Activated CD8-positive, alpha-beta memory T cell treated with anti-CD3 and anti-CD28 coated beads, Interleukin-2, amount 10 ng/mL, durations not matched to agents 7 days and 5 days (primary cell): ENCODE measurements at places on chromosomes 1 and 21. TPM values are rescaled to one million over a fixed set of nuclear protein-coding genes. Genes with fewer than 3 reads are reported as not detected.
A peak's percentile ranks its signal among the peaks of the same experiment; 100 is the strongest.

DNA sequence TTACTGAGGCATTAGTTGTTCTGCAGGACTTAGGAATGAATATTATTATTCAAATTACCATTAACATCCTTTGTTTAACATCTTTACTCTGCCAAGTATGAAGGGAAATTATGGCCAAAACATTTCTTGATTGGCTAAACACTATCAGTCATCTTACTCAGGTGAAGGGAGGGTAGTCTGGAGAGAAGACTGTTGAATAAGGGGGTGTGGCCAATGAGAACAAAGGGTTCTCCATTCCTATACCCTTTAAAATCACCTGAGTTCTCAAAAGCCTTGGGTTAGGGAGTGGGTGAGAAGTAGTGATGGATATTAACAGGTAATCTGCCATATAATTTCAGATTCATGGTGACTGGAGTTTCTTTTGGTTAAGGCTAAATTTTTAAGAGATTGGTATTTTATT, 19.3 kb downstream of the CRYZL1 start:
- no peak for DNase-seq

DNA sequence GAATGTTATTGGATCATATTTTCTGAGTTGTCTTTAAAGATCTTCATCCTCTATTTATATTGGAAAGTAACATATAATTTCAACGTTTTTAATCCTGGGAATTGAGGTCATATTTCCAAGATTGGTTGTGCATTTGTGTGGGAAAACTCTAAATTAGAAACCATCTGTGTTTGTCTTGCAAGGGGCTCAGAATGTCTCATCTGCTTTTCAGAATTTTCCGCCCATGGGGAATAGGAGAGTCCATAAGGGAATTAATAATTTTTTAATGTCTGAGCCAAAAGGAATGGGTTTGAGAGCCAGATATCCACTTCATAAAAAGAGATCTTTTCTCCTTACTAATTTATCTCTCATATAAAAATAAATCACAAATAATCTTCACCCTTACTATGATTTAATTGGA, 84.8 kb upstream of the MAP1LC3C start:
- no peak for DNase-seq

- peak; percentile 79 for DNase-seq
These were observed 1.1 kb downstream of the CKS1B start for GRCh38 chr1:154975409-154976059.

- DNase-seq, result no peak
These were observed 205.2 kb downstream of the ASTN1 start for GRCh38 chr1:176959191-176959820.

DNA sequence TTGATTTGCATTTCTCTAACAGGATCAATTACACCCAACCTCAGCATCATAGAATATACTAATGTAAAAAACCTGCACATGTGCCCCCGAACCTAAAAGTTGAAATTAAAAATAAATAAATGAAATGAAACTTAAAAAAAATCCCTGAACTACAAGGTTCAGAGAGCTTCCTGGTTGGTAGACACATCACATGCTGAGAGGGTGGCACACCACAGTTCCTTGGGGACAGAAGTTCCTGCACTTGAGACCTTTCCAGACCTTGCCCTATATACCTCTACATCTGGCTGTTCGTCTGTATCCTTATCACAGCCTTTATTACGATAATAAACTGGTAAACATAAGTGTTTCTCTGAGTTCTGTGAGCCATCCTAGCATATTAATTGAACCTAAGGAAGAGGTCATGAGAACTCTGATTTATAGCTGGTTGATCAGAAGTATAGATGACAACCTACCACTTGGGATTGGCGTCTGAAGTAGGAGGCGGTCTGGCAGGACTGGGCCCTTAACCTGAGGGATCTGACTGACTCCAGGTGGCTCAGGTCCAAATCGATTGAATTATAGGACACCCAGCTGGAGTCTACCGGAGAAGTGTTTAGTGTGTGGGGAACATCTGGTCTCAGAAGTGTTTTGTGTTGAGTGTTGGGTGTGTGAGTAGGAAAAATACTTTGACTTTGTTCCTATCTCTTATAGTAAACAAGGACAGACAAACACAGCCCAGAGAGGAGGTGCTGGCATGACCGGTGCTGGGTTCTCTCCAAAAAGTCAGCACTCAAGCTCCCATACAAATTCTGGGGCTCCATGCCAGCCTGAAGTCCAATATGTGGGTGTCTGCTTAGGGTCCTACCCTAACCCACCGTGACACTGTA, 19.0 kb downstream of the C1orf115 start:
- no peak for DNase-seq

DNA sequence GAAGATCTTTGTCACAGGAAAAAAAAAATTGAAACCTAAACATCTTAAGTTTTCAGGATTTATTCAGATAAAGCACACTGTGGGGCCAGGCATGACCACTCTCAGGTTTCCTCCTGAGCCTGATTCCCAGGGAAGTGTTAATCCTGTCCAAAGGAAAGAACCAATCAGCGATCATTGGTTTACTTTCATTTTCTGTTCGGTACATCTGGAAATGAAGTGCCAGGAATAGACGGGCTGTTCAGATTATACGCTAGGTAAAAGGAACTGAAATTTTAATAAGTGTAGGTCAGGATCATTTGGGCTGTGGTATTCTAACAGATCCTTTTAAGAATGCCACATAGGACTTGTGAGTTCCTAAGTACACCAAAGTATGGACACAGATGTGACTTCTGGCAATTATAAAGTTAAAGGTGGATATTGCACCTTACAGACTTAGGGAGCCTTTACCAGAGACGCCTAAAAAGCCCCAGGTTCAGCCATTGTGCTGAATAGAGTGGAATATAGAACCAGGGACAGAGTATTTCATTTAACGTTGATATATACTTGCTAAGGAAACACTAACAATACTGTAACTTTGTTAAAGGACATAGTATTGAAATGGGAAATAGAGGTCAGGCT, 9.3 kb upstream of the CACYBP start:
- DNase-seq, result no peak

GRCh38 chr21:24423546-24423945, 1183.7 kb downstream of the MRPL39 start:
- DNase-seq, result no peak

DNA sequence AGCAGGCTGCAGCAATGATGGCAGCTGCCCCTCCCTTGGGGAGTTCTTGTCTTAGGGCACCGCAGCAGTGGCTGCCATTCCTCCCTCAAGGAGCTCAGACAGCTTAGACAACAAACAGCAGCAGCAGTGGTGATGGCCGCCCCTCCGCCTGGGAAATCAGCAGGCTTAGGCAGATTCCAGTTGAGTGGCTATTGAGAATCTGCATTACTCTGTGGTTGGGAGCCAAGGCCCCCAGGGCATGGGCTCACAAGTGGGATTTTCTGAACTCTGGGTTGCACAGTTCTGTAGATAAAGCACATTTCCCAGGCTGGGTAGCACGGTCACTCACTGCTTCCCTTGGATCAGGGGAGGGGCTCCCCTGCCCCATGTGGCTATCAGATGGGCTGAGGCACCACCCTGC, 1280.7 kb upstream of the TMPRSS15 start:
- no peak for DNase-seq

DNA sequence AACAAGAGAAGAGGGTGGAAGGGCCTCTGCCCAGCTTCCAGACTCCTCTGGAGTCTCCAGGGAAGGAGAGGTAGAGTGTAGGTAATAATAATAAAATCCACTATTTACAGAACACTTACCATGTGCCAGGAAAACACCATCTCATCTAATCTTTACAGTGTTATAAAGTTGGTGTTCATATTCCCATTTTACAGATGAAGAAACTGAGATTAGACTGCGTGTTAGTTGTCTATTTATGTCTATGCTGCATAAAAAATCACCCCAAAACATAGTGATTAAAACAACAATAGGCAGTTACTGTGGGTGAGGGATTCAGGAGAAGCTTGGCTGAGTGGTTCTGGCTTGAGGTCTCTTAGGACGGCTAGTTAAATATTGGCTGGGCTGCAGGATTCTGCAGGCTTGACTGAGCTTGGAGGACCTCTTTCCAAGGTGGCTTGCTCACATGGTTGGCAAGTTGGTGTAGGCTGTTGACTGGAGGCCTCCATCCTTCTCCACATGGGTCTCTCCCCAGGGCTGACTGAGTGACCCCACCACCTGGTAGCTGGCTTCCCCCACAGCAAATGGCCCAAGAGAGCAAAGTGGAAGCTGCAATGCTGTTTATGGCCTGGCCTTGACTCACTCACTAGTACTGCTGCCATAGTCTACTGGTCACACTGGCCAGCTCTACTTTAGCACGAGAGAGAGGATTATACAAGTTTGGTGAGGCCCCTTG, 6.5 kb upstream of the ALX3 start:
- no peak for DNase-seq

The RBM11 gene
- 2.2 TPM for total RNA-seq

The CBR3 gene
- 16.1 TPM for total RNA-seq

The LAMTOR5 gene
- 130 TPM for total RNA-seq

The PLPP3 gene
- total RNA-seq, result not detected

The TMEM51 gene
- not detected for total RNA-seq

The RGS16 gene
- total RNA-seq, result 39.9 TPM

The ZNF683 gene
- 7.0 TPM for total RNA-seq

The CBR1 gene
- total RNA-seq, result 52.3 TPM

The ERICH3 gene
- total RNA-seq, result 0.23 TPM
